Effector CD4-positive, alpha-beta T cell (primary cell): ENCODE measurements at places on chromosomes 16 and 17.

DNA sequence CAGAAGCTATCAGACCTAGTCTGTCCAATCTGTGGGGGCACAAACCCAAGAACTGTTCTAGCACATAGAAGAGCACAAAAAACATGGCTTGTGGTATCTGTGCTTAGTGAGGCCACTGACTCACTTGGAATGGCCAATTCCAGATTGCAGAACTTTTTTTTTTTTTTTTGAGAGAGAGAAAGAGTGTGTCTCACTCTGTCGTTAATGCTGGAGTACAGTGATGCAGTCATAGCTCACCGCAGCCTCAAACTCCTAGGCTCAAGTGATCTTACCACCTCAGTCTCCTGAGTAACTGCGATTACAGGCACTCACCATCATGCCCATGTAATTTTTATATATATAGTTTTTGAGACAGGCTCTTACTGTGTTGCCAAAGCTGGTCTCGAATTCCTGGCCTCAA, 77.2 kb upstream of the CLEC3A start:
- DNase-seq: no peak

DNA sequence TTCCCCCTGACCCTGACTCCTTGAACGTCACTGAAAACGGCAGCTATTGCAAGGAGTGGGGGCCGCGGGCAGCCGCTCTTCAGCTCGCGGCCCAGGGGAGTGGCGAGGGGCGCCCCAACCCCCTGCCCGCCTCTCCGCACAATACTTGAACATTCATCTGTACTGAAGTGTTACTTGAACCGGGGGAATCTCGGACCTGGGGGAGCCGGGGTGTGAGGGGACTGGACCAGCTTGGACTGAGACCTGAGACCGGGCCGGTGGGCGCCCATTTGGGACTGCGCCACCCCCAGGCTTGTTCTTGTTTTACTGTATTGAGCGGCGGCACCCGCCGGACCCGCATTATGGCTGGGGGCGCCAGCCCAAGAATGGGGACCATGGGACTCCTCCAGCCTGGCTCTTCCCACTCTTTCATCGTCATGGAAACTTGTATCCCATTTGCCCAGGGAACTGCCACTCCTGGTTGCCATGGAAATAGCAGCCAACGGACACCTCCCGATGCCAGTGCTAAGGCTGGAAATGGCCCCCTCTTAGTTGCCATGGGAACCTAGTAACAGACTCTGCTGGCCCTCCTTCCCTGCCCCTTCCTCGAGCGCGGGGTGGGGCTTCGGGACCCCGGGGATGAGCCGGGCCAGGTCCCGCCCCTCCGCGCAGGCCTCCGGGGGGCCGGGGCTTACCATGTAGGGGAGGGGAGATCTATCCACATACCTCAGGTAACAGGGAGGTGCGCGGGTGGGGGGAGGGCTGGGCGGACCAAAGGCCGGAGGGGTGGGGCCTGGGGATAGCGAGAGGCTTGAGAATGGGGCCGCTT, 805 bp upstream of the ORAI3 start:
- DNase-seq: no peak

- DNase-seq: peak; percentile 33
These were observed 37.2 kb upstream of the RGS9 start for GRCh38 chr17:65099941-65100315.

DNA sequence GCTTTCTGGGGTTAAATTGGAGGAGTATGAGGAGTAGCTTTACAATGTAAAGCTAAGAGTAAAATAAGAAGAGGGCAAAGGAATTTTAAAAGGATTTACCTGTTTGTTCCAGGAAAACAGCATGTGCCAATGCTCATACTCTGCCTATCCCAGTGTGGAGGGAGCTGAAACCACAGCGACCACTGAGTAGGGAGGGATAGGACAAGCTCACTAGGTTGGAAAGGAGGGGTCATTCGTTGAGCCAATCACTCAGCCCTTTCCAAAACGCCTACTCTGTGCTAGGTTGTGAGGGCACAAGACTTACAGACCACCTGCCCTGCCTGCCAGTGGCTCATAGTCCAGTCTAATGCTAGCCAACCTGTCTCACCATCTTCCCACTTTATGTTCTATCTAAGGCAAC, 1.1 kb upstream of the DNAJC7 start:
- no peak for DNase-seq

DNA sequence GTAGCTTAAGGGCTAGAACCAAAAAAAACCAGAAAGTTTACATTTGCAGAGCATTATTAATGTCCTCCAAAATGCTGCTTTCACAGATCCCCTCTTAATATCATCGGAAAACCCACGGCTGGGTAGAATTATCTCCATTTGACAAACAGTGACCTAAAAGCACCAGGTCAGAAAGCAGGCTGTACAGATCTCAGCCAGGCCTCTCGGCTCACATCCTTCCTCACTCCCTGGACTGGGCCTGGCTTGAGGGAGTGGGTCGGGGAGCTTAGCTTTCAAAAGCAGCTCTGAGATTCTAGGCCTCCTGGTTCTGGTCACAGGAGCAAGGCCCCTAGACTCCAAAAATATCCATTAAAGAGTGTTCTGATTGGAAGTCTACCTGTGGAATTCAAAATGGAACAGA, 9.1 kb upstream of the SLC12A3 start:
- no peak for DNase-seq

DNA sequence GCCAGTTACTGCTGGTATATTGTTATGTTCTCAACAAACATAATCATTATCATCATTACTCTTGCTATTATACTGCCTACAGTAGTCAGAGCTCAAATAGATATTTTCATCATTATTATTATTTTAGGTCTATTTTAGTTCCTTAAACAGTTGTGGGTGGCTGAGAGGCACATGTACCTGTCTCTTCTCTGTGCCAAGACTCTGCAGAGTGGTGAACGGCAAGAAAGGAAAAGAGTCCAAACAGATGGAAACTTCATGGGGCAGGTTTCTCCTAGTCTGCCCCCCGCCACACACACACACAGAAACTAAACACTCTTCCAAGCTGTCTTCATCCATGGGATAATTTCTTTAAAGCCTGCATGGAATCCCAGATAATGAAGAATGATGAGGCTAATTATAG, 77.7 kb upstream of the CLEC3A start:
- no peak for DNase-seq

GRCh38 chr16:66131156-66131807, 235.2 kb upstream of the CDH5 start:
- DNase-seq: no peak

DNA sequence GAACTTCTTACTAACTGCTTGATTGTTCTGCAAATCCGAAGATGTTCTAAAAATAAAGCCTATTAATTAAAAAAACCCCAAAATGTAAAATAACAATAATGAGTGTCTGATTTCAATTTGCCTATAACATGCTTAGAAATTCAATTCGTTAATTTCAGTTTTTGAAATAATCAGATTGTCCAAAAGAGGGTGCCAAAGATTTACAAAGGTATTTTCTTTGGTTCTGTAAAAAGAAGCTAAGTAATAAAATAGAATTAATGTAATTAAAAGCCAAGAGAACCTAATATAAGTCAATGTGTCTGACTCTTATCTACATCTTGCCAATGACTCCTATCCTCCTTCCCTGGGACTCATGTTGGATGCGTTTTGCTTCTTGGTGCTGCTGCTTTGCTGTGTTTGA, 75.0 kb upstream of the CPHXL start:
- DNase-seq: no peak

GRCh38 chr17:44543213-44543904, 13.9 kb upstream of the FZD2 start:
- DNase-seq: no peak

DNA sequence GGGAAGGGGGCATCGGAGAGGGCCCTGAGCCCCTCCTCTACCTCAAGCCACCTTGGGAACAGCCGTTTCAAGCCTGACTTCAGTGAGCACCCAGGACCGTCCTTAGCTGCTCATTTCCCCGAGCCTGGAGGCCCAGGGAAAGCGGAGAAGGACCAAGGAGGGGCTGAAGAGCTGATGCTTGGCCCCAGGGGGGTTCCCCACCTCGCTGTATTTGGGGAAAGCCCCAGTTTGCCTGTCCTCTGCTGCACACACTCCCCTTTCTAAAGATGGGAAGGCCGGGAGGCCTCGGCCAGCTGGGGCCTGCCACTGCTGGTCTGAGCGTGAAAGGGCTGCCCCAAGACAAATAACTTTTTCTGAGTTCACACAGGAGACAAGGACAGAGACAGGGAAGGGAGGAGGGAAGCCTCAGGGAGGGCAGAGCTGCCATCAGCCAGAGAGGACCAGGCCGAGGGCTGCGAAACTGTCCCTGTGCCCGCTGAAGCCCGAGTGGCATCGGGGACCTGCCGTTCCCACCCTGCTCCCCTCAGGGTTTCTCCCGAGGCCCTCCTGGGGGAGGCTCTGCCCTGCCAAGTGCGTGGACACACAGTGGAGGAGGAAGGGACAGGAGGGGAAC, 11.6 kb downstream of the ZACN start:
- no peak for DNase-seq

- DNase-seq: no peak
These were observed 33.2 kb downstream of the EEF2K start for GRCh38 chr16:22239131-22239805.

DNA sequence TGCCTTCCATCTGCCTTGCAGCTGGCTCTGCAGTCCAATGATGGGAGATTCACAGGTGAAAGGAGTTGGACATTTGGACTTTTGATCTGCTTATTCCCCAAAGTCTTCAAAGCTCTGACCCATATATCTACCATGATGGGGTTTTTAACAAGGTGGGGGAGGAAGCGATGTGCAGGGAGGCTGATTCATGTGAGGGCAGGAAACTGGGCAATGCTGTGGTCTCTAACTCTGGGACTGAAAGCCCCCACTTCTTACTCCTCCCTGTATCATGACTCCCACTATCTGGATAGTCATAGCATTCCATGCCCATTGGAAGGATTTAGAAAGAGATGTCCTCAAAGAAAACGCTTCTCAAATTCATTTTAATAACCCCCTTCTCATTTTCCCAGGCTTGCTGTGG, 16.3 kb downstream of the HOXB1 start:
- no peak for DNase-seq

GRCh38 chr17:36750316-36750885, 149.0 kb downstream of the MRM1 start:
- DNase-seq: no peak

GRCh38 chr16:24753437-24753836, 24.0 kb downstream of the TNRC6A start:
- DNase-seq: no peak

DNA sequence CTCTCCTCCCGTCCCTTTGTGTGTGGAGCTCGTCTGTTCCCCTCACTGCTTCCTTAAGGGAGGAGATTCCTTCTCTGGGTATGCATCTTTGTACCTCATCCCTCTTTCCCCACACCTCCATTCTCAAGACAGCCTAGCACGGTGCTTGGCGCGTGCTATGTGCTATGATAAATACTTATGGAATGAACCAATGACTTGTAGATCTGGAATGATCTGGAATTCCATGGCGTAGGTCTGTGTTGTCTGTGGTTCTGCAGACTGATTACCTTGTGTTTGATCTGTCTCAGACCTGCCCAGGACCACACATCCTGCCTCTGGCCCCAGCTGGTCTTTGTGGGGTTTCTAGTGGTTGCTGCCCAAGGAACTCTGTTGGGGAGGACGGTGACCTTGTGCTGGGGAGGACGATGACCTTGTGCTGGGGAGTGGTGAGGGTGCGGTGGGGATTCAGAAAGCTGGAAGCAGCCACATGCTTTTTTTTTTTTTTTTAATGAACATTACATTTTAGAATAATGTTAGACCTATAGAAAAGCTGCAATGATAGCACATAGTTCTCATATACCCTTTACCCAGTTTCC, 33.5 kb upstream of the ETV4 start:
- DNase-seq: no peak

- no peak for DNase-seq
These were observed 23.7 kb upstream of the XYLT2 start for GRCh38 chr17:50322271-50322670.

DNA sequence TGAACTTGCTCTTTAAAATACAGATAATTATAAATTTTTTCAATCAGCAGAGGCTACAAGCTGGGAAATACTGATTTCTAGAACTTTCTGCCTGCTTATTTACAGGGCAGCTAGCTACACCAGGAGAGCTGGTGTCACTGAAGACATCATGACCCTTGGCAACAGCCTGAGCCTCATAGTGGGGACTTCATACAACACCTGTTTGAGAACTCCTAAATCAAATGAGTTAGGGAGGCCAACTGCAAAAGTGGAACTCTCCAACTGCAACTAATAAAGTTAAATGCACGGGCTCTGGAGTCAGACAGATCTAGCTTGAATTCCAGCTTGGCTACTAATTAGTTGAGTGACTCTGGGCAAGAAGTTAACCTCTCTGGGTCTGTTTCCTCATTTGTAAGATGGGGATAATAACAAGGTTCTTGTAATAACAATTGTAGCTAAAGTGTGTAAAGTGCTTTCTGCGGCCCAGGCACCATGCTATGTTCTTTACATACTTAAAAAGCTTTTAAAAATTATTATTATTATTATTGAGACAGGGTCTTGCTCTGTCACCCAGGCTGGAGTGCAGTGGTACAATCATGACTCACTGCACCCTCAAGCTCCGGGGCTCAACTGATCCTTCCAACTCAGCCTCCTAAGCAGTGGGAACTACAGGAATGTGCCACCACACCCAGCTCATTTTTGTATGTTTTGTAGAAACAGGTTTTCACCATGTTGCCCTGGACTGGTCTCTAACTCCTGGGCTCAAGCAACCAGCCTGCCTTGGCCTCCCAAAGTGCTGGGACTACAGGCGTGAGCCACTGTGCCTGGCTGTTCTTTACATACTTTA, 33.4 kb downstream of the VAC14 start:
- no peak for DNase-seq

GRCh38 chr16:24491731-24492130, 47.6 kb upstream of the RBBP6 start:
- no peak for DNase-seq

- DNase-seq: no peak
These were observed 21.7 kb upstream of the SMURF2 start for GRCh38 chr17:64683796-64684195.

GRCh38 chr16:6153901-6154300, 1056.3 kb upstream of the EEF2KMT start:
- no peak for DNase-seq

DNA sequence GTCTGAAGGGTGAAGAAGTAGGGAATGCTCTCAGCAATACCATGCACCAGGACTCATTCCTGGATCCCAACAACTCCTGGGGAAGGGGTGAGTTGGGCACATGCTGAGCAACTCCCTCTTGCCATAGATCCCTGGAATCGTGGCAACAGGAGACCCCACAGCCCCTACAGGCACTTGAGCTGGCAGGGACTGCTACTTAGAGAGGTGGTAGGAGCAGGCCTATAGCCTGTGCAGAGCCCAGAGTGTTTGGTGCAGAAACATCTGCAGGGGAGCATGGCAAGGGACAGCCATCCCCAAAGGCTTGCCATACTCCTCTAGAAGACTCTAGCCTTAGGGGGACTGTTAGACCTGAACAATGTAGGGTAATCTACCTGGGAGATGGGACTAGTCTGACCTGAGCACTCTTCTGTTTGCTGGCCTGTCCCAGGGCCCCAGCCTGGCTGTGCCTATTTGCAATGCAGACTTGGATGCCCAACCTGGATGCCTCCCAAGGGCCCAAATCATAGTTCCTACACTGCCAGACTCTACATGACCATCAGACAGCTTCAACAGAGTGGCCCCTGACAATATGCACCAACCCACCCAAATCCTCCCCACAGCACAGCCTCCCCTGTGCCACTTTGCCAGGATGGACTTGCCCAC, 568.6 kb upstream of the KIF2B start:
- no peak for DNase-seq

- no peak for DNase-seq
These were observed 7.2 kb downstream of the NUBP1 start for GRCh38 chr16:10750793-10751192.

- no peak for DNase-seq
These were observed 146.4 kb downstream of the IRX3 start for GRCh38 chr16:54140057-54140787.

- DNase-seq: no peak
These were observed 10.8 kb upstream of the GCSH start for GRCh38 chr16:81106826-81107503.

GRCh38 chr17:12789075-12789480, 220 bp upstream of the ARHGAP44 start:
- DNase-seq: no peak
